Motor neuron (in vitro differentiated cells): ENCODE measurements at places on chromosomes 6 and 20.

DNA sequence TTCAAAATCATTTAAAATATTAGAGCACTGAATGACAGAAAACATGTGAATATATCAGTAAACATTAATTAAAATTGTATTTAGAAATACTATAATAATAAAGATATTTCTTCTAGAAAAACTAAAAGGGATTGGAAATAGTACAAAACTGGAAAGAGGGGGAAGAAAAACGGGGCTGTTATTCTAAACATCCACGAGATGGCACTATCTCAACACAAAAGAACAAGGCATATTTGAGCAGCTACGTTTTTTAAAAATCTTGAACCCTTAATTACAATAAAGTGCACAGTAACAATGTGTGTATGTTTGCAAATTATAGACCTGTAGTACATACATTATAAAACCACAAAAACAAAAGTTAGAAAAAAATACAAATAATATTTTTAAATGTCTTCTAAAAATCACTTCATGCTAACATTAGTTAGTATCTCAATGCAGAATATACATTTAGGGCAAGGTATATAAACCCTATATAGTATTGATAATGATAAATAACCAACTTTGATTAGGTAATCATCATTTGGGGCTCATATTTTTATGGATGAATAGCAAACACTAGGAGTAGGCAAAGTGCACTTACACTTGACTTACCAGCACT, 42.5 kb upstream of the PNISR start:
- no peak for ATAC-seq

- no peak for ATAC-seq
Observed at GRCh38 chr6:53578371-53578770, 33.5 kb upstream of the GCLC start.

GRCh38 chr6:66599541-66599940, 892.5 kb upstream of the EYS start:
- ATAC-seq: no peak

GRCh38 chr6:31419842-31420241, 16.4 kb downstream of the MICA start:
- no peak for ATAC-seq

- ATAC-seq: no peak
Observed at GRCh38 chr20:11219192-11219591, 545.4 kb upstream of the JAG1 start.

DNA sequence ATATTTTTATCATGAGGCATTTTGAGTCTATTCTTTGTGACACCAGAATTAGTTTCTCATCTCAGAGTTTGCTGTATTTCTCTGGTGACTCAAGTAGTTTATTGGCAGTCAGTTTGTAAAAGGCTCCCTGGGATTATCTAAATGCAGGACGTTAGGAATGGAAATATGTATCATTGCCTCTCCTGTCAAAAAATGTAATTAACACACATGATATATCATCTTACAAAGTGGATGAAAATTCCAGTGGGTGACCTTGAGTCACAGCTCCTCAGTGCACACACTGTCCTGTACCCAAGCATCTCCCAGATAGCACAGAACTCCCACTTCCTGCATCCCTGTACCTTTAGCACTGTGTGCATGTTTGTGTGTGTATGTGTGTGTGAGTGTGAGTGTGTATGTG, 258.6 kb downstream of the LAMA2 start:
- peak; percentile 83 for ATAC-seq

DNA sequence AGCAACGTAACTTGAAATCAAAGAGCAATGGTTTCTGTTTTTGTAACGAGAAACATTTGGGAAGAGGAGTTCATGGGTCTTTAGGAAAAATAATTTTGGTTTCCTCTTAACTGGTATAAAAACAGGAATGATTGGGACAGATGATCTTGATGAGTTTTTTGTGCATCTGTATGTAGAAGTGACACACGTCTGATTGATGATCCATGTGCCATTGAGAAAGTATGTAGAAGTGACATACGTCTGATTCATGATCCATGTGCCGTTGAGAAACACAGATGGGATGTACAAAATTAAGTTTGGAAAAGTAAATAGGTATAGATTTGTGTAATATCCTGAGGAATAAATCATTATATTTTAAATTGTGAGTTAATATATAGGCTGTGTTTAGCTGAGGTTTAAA, 2.1 kb downstream of the KIAA1586 start:
- no peak for ATAC-seq

DNA sequence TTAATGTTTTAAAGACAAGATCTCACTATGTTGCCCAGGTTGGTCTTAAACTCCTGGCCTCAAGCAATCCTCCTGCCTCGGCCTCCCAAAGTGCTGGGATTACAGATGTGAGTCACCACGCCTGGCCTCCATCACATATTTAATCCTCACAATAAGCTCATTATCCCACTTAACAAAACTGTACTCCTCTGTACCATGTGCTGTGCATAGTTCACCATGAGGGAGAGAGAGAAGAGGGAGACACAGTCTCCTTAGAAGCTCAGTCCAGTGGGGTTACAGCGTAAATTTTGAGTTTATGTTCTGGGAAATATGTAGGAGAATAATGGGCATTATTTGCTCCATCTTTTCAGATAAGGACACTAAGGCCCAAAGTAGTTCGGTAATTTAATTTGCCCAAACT, 7.9 kb upstream of the CPNE5 start:
- no peak for ATAC-seq

- no peak for ATAC-seq
Observed at GRCh38 chr6:134343066-134343465, 25.2 kb upstream of the SGK1 start.

DNA sequence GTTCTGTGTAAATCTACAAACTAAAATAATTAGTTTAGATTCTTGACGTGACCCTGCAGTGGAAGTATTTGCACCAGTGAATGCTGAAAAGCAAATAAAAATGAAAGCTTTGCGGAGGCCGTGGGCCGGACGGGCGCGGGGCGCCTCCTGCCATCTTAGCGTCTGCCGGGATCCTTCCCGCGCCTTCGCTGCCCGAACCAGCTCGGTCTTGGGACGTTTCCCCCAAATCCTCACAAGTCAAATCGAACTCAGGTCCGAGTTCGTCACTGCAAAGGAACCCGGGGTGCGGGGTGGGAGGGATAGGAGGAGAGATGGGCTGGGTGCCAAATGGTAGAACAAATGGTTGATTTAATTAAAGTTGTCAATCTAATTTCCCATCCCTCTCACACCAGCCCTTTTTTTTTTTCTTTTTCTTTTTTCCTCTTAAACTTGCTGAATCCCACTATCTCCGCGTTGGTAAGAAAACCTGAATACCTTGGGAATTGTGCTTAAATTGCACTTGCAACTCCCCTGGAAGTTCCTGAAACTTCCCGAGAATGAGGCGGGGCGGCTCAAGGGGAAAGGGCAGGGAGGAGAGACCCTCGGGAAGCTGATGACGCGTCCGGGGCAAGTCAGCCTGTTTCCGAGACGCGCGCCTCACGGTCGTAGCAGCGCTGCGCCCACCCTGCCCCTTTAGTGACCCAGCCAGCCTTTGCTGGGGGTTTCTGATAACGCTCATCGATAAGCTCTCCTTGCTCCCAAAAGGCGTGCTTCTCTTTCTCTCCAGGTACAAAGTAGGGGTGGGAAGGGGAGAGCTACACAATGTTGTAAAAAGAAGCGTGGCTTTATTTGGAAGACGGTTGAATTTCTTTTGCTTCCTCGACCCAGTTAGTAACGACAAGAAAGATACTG, 1.8 kb downstream of the GJA1 start:
- peak; percentile 78 for ATAC-seq

DNA sequence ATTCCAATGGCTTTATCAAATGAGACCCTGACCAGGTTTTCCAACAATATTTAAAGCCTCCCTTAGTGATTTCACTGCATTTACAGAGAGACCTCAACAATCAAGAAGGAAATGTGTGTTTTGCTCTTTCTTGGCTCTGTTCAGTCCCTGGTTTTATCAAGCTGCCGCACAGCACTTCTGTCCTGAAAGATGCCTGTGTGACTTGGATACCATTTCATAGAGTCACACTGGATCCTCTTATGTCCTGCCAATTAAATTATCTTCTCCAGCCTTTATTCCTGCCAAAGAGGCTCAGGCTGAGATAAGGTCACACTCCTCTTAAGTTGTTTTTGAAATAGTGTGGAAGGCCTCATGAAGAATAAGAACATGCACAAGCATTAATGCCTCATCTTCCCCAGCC, 197.0 kb upstream of the RNF217 start:
- no peak for ATAC-seq

GRCh38 chr6:158786645-158787304, 32.4 kb downstream of the EZR start:
- no peak for ATAC-seq

GRCh38 chr6:92667843-92668242, 751.5 kb downstream of the EPHA7 start:
- no peak for ATAC-seq
